ENCODE measurements at places on chromosomes 13 and 19.

- no peak for DNase-seq
Observed at GRCh38 chr13:113337556-113337955, 26.4 kb downstream of the GRTP1 start.

GRCh38 chr13:45356966-45357672, 16.1 kb upstream of the TPT1 start:
- DNase-seq = no peak

GRCh38 chr13:75897386-75897785, 261.3 kb downstream of the LMO7 start:
- no peak for DNase-seq

- DNase-seq = no peak
Observed at GRCh38 chr19:35229601-35230000, 1.1 kb upstream of the FAM187B start.

- DNase-seq = no peak
Observed at GRCh38 chr19:53388904-53389303, 6.0 kb upstream of the ZNF765 start.

DNA sequence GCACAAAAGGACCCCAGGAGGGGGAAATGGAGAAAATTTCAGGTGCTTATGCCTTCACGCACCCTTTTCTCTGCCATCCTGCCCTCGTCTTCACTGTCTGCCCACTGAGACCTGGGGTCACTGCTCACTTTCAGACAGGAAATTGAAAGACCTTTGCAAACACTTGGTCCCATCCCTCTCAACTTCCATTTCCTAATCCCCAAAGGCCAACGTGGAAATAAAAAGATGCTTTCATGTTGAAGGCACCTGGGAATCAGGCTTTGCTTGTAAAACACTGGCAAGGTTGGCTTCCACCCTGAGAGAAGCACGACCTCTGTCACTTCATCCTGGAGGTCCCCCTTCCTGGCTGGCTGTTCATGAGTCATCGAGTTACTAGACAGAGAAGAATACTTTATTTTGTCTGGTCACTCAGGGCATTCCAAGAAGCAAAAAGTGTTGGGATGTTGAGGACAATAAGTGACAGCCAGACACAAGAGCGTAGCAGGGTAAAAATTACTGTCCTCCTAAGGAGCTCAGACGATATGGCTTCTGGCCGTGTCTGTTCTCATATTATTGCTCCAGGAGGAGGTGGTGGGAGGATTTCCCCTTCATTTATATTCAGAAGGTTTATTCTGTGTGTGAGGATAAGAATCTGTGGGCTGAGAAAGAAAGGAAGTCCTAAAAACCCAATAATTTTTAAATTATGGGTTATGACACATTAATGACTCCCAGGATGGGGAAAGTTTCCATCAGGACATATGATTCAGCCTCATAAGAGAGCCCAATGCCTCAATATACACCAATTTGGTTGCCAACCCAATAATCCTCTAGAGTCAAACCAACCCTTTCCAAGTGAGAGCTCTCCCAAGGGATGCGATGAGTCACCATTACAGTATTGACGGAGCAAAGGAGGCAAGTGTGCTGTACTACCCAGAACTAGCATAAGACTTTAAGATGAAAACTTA, 409.0 kb downstream of the COG6 start:
- no peak for DNase-seq

GRCh38 chr19:10420444-10421239, at the start of gene PDE4A:
Gene PDE4A (plus strand): TSS chr19:10420538. CDS start chr19:10420765, 227 bp downstream.
- DNase-seq = no peak

- DNase-seq = no peak
Observed at GRCh38 chr19:11421371-11422098, 2.4 kb upstream of the RGL3 start.

GRCh38 chr19:16023146-16023915, 53.0 kb upstream of the TPM4 start:
- DNase-seq = no peak

DNA sequence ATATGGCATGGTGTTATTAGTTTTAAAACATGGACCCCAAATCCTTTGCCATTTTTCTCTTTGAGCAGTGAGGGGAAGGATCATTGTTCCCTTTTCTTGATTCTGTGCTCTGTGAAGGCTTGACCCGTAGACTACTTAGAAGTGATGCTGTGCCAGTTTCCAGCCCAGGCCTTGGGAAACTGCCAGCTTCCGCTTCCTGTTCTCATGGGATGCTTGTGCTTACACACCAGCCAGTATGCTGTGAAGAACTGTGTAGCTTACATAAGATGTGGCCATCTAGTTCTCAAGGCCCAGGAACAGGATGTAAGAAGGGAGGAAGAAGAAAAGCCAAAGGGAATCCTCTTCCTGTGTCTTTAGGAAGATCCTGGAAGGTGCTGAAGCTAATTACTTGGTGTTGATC, 180.9 kb downstream of the PCCA start:
- no peak for DNase-seq

DNA sequence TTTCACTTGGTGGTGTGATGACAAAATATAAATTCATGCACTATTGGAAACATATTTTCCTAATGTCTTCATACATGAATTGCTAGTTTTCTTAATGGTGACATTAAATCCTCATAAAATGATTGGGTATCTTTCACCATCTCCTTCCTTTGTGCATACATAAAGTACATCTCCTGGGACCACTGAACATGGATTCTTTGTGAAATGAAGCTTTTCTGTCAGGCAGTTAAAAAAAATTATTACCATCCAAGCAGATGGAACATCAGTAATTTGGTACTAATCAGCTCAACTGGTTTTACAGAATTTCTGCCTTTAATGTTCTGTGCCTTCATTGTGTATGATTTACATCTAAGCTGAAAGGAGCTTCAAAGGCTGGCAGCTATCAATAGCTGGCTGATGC, 891.7 kb upstream of the SLC10A2 start:
- no peak for DNase-seq

DNA sequence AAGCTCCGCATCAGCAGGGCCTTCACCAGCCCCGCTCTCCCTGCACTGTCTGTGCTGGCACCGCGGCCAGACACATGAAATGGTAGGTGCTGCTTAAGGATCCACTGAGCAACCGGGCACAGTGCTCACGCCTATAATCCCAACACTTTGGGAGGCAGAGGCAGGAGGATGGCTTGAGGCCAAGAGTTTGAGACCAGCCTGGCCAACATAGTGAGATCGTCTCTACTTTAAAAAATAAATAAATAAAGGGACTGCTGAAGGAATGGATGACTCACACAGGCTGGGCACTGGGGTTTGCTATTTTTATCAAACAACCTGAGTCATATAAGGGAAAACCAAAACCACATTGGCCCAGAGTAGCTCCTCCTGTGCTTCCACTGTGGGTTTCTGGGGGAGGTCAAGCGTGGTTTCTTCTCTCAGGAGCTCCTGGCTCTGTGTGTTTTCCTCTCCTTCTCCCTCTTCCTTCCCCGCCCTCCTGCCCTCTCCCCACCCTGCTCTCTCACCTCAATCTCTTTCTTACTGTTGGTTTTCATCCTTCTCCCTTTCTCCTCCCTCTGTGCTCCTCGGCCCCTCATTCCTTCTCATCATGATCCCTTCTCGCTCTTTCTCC, 21.3 kb downstream of the VRK3 start:
- no peak for DNase-seq

Measured in NCI-H1048 (cell line).